ENCODE measurements at places on chromosomes 6 and 20.

GRCh38 chr6:163243083-163243482 lies 171.4 kb upstream of the QKI start:
- no peak for DNase-seq

DNA sequence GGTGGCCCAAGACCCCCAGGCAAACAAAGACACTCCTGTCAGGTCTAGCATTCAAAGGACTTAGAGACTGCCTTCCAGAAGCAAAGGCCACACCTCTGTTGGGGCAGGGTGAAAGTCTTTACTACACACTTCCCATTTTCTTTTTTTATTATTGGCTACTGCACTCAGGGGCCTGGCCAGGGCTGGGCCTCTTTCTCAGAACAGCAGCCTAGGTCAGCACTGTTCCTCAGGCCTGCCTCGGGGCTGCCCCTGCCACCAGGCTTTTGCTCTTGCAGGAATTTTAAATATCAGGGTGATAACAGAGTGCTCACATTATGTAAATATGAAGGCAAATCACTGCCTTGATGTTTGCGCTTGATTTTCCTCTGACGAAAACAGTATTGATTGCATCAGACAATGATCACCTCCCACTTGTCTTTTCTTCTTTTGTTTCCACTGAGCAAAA lies 18.5 kb downstream of the GSTA4 start:
- no peak for DNase-seq

DNA sequence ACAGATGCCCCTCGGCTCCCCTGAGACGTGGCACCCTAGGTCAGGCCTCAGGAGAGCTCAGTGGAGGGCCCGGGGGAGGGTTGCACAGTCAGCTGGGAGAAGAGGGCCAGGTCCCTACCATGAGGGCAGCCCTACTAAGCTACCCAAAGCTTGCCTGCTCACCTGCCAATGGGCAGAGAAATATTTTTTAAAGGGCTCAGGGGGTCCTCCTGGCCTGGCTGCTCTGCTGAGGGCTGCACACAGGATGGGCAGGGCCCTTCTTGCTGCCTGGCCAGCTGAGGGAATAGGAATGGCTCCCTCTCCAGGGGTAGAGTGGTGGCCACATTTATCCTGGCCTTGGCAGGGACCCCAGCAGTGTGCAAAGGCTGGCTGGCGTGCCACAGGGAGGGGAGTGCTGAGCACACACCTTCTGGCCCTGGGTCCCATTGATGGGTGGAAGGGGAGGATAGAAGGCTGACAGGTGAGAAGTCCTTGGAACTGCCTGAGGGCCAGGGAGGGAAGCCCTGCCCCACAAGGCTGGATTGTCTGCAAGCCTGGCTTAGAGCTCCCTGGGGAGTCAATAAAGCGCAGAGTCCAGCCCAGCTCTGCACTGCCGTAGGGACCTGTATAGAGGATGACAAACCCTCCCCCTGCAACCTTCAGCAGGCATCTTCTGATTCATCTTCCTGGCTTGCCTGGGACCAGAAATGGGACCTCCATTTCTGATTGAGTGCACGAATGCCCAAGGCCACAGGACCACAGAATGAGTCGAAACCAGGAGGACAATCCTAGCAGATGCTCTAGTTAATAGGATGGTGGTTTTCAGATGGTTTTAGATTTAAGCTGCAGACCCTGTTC lies 62.1 kb downstream of the NOL4L start:
- DNase-seq, result no peak

DNA sequence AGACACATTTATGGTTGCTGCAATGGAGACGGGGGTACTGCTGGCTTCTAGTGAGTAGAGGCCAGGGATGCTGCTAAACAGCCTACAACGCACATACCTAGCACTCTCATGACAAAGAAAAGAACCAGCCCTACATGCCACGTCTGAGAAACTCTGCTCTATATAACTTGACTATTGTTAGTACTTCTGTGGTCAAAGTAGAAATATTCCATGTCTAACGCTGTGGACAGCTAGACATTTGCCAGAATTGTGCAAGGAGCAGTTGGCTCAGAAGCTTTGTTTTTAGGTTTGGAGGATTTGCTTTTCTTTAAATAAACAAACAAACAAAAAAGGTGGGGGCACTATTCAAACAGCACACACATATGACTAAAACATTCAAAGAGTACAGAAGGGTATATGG lies 20.5 kb downstream of the UBE2V1 start:
- no peak for DNase-seq

DNA sequence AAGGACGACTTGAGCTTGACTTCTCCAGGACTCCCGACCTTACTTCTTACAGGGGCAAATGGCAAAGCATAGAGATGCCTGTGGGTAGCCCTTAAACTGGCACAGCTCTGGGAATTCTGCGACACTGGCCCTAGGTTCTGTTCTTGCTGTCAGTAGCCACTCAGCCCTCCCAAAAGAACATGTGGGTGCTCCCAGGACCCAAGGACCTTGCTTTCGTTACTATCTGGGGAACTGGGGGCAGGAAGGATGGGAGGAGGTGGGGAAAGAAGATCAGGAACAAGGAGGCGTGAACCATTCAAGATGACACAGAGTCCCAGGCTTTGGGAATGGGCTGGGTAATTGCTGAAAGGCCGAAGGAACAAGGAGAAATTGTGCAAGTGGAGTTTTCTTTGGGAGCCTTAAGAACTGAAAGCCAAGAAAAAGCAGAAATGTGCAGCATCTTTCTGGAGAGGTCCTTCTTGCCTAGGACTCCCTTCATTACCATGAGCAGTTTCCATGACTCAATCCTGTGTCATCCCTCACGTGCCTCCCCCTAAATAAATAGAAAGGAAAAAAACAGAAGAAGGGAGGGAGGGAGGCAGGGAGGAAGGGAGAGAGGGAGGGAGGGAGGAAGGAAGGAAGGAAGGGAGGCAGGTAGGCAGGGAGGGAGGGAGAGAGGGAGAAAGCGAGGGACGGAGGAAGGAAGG lies 284.6 kb upstream of the FOXQ1 start:
- no peak for DNase-seq

DNA sequence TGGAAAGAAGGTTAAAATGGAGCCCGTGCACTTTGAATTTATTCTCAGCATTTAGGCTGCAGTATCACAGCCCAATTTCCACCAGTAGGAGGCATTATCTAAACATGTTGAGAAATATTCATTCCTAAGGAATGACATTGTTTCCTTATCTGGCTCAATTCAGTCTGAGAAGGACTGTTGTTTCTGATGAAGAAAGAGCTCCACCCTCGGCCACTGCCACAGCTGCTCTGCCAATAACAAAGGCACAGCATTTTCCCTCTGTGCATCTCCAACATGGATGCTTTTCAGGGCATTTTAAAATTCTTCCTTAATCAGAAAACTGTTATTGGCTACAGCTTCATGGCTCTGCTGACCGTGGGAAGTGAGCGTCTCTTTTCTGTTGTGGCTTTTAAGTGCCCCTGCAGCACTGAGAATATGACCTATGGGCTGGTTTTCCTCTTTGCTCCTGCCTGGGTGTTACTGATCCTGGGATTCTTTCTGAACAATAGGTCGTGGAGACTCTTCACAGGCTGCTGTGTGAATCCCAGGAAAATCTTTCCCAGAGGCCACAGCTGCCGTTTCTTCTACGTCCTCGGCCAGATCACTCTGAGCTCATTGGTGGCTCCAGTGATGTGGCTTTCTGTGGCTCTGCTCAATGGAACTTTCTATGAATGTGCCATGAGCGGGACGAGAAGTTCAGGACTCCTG lies at the start of gene CALHM5:
CALHM5 (plus strand) TSS at position 216 of the 687 bp plus-strand sequence; CDS start at position 274, 58 bp downstream.
- DNase-seq, result peak; percentile 24

DNA sequence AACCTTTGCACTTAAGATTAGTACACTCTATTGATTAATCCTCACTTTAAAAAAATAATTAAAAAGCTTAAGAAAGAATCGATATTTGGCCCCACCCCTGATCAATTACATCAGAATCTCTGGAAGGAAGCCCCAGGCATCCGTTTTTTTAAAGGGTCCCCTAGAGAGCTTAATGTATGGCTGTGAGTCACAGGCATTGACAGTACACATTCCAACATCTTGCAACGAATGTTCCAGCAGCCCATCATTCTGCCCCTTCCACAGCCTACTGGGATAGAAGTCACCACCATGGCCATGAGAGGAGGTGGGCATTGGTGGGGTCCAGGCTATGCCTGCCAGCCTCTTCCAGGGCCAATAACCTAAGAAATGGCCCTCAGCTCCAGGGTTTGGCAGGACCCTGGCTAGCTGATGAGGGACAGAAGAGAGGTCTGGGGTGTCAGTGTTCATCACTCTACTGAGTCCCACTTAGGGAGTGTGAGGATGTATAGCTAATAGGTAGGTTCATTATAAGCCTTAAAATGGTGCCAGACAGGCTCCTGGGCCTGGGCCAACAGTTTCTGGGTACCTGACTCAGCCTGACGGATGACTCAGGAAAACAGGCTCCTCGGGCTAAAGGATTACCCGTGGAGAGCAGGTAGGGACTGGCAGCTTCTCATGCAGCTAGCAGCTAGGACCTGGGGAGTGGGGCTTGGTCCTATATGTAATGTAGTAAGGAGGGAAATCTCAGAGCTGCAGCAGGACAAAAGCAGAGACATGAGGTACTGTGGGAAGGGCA lies 40.4 kb downstream of the MDGA1 start:
- no peak for DNase-seq

GRCh38 chr20:59153832-59154231 lies 9.8 kb upstream of the ZNF831 start:
- no peak for DNase-seq

DNA sequence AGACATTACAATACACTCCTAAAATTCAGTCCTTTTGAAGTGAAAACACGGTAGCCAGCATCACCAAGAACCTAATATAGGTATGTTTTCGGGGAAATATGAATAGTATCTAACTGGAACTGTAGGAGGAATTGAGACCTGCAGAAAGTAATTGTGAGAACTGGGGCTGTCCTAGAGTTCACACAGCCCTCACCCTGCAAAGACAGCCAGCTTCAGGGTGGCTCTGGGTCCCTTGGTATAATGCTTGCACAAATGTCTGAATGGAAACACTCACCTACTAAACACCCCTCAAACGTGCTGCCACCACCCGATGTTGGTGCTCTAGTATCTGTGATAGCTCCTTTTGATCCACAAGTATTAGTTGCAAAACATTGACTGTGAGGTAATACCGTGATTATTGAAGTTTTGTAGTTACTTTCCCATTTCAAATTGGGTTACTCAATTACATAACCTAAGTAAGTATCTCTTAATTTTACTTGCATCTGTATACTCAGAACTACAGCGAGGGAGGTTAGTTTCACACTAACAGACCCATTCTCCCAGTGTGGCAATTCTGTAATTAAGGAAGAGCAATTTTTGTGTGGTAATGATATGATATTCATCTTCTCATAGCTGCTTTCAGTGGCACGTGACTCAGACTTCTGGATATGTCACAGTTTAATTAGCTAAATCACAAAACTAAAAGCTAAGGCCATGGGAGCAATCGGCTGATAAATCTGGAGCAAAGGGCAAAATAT lies 129.5 kb downstream of the INSM1 start:
- DNase-seq, result no peak

DNA sequence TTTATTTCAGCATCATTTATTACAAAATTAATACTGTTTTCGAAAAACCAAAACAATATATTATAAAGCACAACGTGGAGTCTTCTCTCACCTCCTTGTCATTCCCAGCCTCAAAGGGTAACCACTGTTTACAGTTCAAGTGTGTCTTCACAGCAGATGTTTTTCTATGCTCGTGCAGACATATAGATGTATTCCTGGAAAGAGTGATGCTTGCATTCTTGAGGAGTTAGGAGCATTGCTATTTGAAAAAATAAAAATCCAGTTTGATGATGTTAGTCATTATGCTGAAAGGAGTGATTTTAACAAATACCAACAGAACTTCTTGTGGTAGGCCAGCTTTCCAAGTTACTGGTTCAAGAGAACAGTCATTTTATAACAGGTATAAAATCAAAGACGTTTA lies 234.9 kb downstream of the BCKDHB start:
- no peak for DNase-seq

GRCh38 chr6:87881342-87881895 lies 166.2 kb upstream of the SPACA1 start:
- no peak for DNase-seq

- DNase-seq, result no peak
Measured at GRCh38 chr20:38196592-38196991, 31.5 kb upstream of the TGM2 start.

GRCh38 chr6:345747-346385 lies 45.7 kb upstream of the IRF4 start:
- DNase-seq, result no peak

- no peak for DNase-seq
Measured at GRCh38 chr6:39642270-39642669, 82.9 kb downstream of the KIF6 start.

GRCh38 chr6:162854734-162855191 lies 127.0 kb downstream of the PACRG start:
- DNase-seq, result no peak

DNA sequence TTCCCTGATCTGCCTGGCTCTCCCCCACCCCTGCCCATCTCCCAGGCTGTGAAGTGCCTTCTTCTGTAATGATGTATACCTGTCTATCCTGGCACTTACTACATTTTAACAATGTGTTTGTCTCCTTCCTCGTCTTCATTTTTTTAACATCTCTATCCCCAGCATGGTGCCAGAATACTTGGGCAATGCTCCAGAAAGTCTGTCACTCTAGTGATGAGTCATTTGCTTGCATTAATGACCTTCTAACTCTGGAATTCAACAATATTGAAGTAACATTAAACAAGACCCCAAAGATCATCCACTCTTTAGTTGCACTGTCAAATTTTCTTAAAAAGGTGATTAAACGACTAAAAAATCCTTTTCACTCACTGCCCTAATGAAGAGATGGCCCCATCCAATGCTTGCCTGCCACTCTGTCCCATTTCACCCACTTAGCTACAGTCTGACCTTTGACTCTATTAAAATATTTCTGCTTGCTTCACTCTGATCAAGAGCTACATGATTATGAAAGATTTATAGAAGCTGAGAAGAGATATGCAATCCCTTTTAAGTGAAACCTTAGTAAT lies 7.7 kb upstream of the KLHL31 start:
- no peak for DNase-seq

GRCh38 chr6:157070403-157071107 lies 252.8 kb downstream of the TMEM242 start:
- no peak for DNase-seq

DNA sequence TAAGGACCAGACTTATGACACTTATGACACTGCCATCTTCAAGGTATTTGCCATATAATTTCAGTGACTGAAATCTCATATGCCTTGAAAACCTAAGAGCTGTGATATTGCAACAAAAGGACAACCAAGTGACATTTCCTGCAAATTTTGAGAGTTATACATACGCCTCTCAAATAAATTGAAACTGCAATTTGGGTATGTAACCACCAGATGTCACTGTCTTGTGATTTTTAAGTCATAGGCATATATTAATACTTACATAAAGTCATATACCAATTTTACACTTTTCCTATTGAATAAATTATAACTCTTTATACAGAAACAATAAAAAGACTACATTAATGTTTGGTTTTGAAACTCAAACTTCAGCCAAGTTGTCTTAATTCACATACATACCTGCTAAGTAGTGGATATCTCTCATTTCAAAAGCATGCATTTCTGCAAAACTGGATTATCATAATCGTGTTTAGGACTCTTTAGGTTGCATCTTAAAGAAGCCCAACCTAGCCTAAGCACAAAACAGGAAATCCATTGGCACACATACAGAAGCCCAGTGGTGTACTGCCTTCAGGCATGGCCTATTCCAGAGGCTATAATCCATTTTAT lies 180.2 kb downstream of the PACRG start:
- no peak for DNase-seq

GRCh38 chr20:37990571-37991151 lies 42.6 kb downstream of the TTI1 start:
- peak; percentile 33 for DNase-seq
